Substantia nigra (tissue), 51 donors: ENCODE measurements at places on chromosomes 5 and 9.

DNA sequence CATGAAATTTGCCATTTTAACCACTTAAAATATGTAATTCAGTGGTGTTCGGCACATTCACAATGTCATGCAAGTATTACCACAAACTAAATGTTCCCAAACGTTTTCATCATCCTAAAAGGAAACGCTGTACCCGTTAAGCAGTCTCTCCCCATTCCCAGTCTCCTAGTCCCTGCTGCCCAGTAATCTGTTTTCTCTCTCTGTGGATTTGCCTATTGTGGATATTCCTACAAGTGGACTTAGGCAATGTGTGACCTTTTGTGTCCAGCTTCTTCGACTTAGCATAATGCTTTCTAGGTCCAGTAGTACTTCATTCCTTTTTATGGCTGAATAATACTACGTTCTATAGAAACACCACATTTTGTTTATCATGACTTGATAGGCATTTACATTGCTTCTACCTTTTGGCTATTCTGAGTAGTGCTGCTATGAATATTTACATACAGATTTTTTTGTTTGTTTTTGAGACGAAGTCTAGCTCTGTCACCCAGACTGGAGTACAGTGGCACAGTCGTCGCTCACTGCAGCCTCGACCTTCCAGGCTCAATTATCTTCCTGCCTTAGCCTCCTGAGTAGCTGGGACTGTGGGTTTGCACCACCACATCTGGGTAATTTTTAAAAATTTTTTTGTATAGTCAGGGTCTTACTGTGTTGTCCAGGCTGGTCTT lies 13.0 kb downstream of the DENND4C start:
- DNase-seq: no peak

GRCh38 chr9:3478549-3478953 lies 47.2 kb downstream of the RFX3 start:
- no peak for DNase-seq

- no peak for DNase-seq
Measured at GRCh38 chr5:83102364-83102980, 25.1 kb downstream of the XRCC4 start.

- DNase-seq: no peak
Measured at GRCh38 chr9:87195306-87195705, 248.0 kb upstream of the GAS1 start.

DNA sequence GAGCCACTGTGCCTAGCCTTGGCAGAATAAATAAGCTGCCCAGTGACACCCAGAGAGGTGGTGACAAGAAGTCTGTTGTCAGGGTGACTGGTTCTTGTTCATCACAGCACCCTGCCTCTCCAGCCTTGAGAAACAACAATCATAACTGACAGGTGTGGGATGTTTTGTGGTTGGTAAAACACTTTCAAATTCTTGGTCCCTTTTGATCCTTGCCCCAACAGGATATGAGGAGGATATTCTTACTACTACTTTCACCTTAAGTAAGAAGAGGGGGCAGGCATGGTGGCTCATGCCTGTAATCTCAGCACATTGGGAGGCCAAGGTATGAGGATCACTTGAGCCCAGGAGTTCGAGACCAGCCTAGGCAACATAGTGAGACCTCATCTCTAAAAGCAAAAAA lies 14.2 kb upstream of the FRRS1L start:
- no peak for DNase-seq

DNA sequence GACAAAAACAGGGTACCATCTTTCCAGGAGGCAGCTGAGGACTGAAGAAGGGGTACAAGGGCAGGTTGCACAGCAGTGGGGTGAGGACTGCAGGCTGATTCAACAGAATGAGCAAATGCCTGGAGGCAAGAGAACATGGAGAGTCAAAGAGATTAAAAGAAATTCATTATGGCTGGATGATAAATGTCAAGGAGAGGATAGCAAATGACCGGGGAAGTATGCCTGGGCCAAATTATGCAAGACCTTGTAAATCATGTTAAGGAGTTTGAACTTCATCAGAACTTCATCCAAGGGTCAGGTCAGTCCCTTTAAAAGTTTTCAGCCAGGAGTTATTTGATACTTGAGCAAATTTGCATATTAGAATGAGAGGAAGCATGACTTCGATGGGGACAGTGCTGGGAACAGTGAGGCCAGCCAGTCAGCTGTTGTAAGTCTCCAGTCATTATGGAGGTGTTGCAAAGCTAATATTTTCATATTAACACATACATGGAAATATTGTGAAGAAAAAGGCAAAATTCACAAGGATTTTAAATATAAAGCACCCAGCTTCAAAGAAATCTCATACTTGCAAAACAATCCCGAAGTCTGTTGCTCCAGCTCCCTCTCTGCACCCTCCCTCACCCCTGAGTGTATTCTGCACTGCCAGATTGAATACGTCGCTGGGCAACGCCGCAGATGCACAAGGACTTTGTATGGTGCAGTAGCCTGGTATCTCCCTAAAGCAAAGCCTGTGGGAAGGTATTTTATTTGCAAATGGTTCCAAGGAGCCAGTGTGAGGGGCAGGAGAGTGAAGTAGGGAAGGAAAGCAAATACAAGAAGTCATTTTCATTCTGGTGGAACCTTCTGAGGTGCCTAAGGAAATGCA lies 509.8 kb upstream of the TLE4 start:
- DNase-seq: no peak

DNA sequence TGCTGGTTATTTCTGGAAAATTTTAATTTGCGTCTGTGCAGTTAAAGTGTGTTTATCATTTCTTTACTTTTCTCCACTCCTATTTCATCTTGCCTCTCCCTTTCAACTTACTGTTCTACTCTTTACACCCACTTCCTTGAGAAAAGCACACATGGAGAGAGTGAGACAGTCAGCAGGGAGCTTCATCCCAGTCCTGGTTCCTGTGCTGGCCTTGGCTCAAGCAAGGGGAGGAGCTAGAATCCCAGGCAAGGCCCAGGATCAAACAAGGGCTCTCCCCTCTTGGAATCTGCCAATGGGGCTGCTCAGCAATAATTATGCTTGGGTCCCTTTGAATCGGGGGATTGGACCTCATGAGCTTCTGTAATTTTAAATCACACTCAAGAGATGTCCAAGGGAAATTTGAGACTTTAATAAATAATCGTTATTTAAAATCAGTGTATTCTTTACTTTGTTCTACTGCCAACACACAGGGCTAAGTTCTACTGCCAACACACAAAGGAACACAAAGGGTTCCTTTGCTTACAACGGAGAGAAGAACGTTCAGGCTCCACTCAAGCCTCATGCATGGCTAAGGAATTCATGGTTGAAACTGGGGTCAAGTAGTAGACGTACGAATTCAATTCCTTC lies 439.3 kb upstream of the DAB2 start:
- no peak for DNase-seq

GRCh38 chr5:153816870-153817269 lies 221.8 kb downstream of the FAM114A2 start:
- DNase-seq: no peak

- DNase-seq: no peak
Measured at GRCh38 chr5:100690036-100690560, 154.9 kb downstream of the FAM174A start.

DNA sequence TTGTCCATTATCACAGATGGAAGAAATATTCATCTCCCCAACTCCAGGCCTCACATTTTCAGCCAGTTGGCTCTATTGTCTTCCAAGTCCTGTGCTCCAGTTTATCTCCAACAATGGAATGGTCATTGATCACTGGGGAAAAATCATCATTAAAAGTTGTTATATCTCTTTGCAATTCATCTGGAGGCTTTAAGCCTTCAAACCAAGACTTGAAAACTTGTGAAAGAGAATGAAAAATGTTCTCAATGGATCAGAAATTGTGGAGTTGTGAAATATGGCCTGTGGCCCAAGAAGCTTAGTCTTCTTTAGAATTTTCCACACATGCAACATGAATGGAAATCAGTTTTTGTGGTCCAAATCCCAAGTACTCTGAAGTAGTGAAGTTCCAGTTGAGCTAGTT lies 569.6 kb downstream of the EBF1 start:
- DNase-seq: no peak

DNA sequence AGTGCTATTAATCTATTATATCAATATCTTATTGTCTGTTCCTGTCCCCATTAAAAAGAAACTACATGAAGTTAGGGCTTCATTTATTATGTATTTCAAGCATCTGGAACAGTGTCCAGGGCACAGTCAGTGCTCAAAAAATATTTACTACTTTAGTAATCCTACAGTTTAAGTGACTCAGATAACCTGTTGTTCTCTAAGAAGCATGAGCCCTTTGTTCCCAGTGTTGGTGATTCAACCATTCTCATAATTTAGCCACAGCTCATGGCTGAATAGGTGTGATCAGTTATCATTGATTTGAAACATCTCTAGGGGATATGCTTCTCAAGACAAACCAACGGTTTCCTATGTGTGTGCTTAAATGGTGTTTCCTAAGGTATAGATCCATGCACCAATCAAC lies 292.7 kb downstream of the TMEM167A start:
- no peak for DNase-seq
